COR-L47 (cell line): ENCODE measurements at places on chromosomes 11 and 22.

- DNase-seq, result no peak
These were observed 192.0 kb downstream of the LRRC4C start for GRCh38 chr11:41267451-41267850.

GRCh38 chr22:19748139-19748538 is 12.4 kb upstream of the TBX1 start:
- no peak for DNase-seq

DNA sequence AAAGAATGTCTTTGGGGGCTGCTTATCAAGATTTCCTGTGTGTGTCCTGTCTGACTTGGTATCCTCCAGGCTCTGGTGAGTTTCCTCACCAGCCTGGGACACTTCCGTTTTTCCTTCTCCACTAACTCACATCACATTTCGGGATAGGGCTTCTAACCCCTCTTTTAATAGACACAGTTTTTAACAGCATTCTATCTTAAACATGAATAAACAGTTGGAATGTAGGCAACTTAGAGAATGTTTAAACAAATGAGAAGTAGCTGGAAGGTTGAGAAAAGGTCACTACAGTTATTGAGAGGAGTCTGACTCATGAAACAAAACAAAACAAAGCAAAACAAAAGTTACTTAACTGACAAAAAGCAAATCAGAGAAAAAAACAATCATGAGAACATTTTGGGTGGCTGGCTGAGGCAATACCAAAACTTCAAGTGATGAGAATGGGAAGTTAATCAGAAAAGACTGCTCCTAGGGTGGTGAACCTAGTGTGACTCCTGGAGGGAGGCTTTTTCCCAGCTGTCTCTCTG is 64.7 kb upstream of the CTSC start:
- no peak for DNase-seq

- no peak for DNase-seq
These were observed 427.9 kb downstream of the JRKL start for GRCh38 chr11:96817482-96818399.

GRCh38 chr11:126624506-126624905 is 269.0 kb downstream of the ST3GAL4 start:
- DNase-seq, result no peak

GRCh38 chr11:63769042-63769713 is 603 bp upstream of the ZFTA start:
- DNase-seq, result peak; percentile 47

- no peak for DNase-seq
These were observed 4.1 kb downstream of the RELT start for GRCh38 chr11:73380331-73380730.

DNA sequence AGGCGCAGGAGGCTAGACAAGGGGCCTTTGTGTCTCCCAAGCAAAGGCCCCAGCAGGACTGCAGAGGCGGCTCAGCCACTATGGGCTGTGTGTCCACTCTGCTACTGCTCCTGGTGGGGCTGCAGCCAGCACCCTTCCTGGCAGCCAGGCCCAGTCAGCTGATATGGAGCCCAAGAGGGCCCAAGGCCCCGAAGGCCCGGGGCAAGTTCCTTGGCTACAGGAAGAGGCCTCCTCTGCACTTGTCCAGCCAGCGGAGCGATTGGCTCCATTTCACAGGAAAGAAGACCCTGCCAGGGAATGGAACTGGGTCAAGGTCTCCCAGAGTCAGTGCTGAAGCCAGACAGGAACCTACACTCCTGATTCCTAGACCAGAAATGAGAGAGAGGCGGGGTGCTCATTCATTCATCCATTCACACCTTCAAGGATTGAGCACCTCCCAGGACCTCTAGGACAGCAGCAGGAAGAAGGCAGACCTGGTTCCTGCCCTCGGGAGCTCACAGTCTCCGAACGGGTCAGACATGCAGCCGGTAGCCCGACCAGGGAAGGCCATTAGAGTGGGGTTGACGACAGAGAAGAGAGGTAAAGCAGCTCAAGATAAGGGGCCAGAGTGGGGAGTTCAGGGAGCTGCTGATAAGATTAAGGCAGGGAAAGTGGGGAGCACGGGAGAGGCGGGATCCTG is 811 bp upstream of the P2RY2 start:
- no peak for DNase-seq

DNA sequence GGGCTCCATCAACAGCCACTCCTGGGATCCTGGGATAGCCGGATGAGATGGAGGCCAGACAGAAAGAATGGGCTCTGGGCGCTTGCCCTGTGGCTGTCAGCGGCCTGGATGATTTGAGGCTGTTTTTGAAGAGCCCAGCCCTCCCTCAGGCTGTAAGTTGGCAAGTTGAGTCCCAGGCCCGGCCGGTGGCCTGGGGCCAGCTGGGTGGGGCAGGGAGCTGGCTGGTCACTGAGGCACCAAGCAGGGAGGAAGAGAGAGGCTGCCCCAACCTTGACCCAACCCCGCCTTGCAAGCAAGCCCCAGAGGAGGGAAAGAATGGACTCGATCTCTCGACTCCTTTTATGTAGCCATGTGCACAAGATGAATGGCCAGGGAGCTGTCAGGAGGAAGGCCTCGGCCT is 34.9 kb downstream of the RIBC2 start:
- DNase-seq, result no peak

DNA sequence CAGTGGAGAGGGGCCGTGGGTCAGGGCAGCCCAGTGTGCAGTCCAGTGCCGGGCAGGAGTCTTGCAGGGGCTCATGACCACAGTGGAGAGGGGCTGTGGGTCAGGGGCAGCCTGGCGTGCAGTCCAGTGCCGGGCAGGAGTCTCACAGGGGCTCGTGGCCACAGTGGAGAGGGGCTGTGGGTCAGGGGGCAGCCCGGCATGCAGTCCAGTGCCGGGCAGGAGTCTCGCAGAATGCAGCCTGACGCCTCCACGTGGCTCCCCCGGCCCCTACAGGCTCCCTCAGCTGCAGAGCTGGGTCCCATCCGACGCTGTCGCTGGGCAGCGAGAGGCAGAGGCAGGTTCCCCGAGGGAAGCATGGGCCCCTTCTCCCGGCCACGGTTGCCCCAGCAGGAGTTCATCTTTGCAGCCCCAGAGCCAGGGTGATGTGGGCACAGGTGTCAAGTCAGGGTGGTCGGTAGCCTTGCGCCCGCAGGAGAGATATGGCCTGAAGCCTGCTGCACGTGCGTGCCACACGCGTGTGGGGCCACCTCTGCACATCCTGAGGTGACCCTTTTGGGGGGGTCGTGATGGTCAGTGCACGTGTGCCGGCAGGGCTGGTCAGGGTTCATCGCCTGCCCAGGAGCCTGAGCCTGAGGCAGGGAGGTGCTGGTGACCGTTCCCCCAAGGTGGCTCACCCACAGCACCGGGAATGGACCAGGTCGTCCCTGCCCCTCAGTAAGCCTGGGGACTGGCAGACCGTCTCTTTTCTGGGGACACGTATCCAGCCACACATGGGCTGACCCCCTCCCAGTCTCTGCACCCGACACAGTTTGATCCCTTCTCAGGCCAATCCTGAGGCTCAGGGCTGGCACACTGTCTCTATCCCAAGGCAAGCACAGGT is 2.9 kb downstream of the IFITM5 start:
- no peak for DNase-seq

DNA sequence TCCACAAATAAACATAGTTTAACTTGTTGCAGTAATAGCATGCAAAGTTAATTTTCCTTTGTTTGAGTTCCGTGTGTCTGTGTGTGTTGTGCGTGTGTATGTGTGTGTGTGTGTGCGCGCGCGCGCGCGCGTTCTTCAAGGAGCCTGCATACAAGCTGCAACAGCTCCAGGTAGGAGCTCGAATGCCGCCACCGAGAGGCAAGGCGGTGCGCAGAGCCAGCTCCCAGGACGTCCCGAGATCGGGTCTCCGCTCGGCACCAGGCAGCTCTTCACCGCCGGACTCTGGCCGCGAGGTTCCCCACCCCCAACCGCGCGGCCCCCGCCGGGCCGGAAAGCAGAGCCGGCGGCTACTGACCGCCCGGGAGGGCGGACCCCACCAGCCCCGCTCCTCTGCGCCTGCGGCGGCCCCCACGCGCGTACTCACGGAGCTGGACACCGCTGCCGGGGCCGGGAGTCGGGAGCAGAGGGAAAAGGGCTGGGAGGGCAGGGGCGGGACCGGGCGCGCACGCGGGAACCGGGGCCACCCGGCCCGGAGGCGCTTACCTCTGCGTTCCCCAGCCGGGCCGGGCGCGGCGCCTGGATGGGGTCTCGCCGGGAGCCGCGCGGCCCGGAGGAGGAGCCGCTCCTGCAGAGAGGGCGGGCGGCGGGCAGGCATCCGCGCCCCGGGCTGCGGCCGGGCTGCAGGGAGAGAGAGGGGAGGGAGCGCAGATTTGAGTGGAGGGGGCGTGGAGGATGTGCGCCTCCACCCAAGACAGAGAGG is 40.4 kb upstream of the AKIP1 start:
- peak; percentile 50 for DNase-seq

DNA sequence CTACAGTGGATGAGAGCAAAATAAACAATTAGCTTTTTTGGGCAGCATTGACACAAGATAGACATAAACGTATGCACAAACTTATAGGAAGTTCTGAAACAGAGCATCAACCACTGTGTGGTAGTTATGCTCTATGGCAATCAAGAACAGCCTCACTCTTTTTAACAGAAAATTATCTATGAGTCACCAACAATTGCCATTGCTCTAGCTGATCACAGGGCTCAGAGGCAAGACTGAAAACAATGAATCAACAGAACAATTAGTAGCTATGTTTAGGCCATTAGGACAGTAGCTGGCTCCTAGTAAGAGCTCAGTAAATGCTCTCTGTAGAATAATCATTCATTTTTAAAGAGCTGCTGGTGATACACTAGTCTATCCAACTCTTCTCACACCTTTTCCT is 34.9 kb upstream of the PICALM start:
- DNase-seq, result no peak

- DNase-seq, result no peak
These were observed 23.5 kb downstream of the PITPNB start for GRCh38 chr22:27895600-27895999.

DNA sequence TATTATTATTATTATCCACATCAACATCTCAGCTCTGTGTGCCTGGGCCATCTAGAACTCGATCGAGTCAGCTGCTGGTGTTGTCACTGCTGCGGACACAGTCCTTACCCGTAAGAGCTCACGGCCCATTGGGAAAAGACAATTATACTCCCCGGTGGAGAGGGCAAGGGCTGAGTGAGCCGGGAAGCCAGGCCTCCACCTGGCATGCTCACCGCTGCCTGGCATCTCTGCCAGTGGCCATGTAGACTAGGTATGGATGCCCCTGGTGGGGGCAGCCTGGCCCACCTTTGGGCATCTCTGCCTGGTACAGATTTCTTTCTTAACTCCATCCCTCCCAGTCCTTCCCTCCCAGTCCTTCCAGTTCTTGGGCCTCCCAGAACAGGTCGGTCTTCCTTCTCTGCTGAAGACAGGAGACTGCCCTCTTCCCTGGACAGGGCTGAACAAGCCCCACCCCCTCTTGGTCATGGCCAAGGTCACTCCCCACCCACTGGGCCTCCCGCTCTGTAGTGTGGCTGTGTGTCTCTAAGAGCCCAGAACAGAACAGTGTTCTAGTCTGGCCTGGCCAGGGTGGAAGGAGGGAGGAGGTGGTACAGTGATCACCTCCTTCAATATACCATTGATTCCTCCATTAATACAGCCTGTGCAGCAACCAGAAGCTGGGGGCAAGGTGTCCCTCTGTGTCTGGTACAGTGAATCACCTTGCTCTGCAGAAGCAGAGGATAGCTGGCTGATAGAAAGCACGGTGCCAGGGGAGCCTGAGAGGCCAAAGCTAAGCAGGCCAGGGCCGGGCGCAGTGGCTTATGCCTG is 57.7 kb downstream of the FLRT1 start:
- DNase-seq, result no peak

GRCh38 chr11:109972181-109972715 is 120.9 kb upstream of the ZC3H12C start:
- no peak for DNase-seq

DNA sequence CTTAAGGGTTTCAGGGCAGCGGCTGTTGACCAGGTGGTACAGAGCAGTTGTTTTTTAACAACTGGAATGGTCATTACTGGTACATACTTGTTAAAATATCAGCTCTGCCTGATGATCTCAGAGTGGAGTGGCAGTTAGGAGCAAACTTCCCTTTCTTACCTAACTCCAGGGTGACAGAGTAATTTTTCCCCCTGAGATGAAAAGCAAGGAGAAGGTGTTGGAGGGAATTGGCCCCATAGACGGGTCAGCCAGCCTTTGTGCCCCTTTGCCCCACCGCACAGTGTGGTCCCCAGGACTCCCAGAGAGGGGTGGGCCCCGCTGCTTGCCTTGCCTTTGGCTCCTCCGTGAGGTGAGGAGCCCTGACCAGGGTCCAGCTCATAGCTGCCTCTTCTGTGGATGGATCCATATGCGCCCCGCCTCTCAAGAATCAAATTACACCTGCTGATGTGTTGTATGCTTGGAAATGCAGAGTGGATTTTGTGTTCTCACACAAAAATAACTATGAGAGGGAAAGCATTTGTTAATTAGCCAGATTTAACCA is 27.0 kb upstream of the SORL1-AS1 start:
- DNase-seq, result no peak

- DNase-seq, result no peak
These were observed 101.9 kb downstream of the IGLL1 start for GRCh38 chr22:23478175-23478574.

GRCh38 chr11:11409901-11410300 is 56.9 kb upstream of the CSNK2A3 start:
- DNase-seq, result peak; percentile 60

DNA sequence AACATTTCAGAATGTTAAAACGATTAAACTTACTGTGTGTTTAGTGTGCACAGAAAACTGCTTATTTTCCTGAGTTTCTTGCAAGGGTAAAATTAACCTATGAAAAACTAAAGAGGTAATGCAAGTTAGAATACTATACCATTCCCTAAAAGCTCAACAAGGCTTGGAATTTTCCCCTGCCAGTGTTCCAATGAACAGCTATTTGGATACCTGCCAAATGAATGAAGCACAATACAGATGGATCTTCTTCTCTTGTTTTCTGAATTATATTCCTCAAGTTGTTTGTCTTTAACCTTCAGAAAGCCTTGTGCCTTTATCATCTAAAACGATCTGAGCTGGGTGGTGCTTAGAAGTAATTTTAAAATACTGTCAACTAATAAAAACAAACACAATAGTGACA is 204.5 kb downstream of the LRRC4C start:
- DNase-seq, result no peak

DNA sequence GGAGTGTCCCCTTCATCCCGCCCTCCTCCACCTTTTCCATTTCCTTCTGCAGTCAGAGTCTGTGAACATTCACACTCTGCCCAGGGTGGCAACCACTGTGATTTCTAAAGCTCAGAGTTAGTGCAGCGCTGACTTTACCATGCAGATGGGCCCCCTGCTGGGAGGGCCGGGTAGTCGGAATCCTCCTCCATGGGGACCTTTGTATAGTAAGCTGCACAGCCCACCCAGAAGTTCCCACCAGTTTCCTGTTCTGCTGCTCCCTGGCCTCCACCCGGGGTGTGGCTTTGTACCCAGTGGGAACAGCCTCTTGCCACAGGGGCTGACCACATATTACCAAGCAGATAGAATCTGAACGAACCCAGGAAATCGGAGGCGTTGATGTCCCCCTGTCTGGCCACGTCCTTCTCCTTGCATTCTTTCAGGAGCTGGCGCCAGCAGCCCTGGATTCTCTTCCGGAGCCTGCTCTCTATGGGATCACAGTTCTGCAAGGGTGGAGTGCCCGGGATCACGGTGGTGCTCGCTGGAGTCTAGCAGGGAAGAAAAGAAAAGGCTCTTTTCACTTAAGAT is 125.3 kb downstream of the MPPED1 start:
- no peak for DNase-seq

- DNase-seq, result no peak
These were observed 36.7 kb upstream of the PLET1 start for GRCh38 chr11:112297248-112297866.
